ENCODE measurements at places on chromosomes 11 and 22.
A peak's percentile ranks its signal among the peaks of the same experiment; 100 is the strongest.

DNA sequence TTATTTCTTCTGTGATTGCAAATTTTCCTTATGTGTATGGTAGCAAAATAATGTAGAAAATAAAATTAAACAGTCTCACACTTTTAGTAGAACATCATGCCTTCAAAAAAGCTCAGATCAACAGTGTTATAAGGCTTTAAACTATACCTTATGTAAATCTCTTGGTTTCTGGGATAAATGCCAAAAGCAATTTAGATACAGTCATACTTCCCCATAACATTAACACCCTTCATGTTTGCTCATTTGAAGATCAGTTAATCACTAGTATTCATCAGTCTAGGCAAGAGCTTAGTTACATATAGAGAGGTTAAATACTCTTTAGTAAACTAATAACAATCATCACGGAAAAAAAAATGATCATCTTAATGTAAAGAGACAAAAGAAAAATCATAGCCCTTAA, 421.8 kb upstream of the ANO3 start:
- DNase-seq: peak; percentile 9

GRCh38 chr11:57057561-57057960, 68.8 kb downstream of the OR5AK2 start:
- no peak for DNase-seq

GRCh38 chr11:78594814-78595213, 20.1 kb upstream of the NARS2 start:
- no peak for DNase-seq

DNA sequence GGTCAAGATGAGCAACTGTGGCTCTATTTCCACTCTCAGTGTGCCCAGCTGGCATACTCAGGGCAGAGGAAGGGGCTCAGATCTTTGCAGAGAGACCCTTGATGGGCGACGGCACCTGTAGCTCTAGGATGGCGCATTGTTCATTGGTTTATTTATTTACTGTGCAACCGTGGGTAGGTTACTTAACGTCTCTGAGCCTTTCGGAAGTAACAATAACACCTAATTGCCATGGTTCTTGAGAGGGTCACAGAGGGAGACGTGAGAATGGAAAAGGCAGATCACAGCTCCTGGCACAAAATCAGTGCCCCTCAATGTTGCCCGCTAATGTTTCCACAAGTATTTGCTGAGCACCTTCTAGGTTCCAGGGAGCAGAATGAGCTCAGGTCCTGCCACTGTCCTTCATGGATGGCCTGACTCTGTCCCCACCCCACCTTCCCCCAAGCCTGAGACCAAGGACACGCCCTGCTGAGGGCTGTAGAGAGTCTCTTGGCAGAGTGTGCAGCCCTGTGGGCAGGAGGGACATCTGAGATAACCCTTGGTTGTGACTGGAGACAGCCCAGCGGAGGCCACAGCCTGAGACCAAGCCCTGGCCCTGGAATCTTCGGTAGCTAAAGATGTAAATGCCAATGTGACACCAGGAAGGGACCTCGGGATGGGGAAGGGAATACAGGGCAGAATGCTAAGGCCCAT, 780 bp upstream of the ALDH3B2 start:
- DNase-seq: no peak

DNA sequence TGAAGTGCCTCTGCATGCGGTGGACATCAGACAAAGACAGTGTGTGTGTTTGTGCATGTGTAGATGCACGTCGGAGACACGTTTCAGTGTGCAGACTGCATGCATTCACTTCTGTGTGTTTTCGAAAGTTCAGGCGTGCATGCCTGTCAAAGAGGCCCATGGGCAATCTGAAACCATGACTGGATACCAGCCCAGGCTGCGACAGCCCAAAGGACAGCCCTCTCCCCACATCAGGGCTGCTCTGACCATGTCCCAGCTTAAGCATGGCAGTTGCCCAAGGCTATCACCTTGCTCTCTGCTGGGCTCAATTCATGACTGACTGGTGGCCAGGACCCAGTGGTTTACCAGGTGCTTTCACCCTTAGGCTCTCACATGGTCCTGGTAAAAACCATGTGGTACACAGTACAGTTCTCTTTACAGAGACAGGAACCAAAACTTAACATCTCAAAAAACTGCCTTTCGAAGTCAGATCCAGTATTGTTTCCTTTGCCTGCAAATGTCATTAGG, 423.7 kb upstream of the CADM1 start:
- no peak for DNase-seq

GRCh38 chr22:36303874-36304273, 50.9 kb downstream of the APOL1 start:
- no peak for DNase-seq

- peak; percentile 48 for DNase-seq
Measured at GRCh38 chr11:63670433-63671321, 499 bp downstream of the ATL3 start.

GRCh38 chr11:88167853-88168252, 7.4 kb downstream of the RAB38 start:
- no peak for DNase-seq

GRCh38 chr11:57543593-57543992, 6.2 kb downstream of the SMTNL1 start:
- DNase-seq: no peak

- no peak for DNase-seq
Measured at GRCh38 chr22:42039271-42039670, 31.3 kb downstream of the NAGA start.

DNA sequence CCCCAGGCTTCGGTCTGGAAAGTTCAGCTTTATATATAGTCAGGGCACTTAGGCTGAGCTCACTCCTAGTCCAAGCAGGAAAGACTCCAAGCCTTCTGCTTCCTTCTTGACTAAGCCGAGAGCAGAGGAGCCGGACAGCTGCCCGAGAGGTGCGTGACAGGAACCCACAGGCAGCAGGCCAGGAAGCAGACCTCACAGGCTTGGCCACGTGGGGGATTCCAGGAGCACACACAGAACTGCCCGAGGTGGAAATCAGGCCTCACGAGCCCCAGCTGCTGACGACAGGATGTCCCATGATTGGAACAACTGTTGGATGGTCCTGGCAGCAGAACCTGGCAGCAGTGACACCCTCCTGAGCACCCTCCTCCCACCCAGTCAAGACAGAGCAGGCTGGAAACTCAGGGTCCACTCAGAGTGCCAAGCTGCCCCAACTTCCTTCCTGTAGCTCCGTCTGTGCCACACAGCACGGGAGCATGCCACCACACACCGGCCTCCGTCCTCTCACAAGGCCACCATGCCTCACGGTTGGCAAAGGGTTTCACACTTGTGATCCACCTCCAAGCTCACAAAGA, 5.4 kb downstream of the PLA2G6 start:
- DNase-seq: peak; percentile 56

GRCh38 chr11:10323793-10324170, 18.9 kb downstream of the ADM start:
- DNase-seq: no peak

DNA sequence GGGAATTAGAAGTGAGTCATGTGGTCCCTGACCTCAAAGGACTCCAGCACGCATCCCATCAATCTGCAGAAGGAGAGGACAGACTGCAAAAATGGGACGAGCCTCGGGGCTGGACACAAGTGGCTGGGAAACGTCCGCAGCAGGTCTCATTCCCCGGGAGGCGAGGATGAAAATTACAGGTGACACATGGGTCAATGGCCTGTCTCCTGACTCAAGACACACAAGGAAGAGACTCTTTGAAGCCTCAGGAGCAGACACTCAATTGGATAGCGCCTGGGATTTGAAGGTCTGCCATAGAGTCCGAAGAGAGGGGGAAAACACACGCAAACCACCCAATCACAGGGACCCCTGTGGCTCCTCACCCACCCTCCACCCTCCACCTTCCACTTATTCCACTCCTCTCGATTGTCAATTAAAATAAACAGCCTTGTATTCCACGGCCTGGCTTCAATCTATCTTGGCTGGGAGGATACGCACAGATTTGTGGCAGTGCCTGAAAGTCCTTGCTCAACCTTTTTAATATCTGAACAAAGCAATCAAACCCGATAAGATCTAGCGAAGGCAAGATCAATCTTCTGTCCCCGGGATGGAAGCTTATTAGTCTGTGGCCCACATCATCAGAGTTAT, 101.8 kb upstream of the CADM1 start:
- no peak for DNase-seq

DNA sequence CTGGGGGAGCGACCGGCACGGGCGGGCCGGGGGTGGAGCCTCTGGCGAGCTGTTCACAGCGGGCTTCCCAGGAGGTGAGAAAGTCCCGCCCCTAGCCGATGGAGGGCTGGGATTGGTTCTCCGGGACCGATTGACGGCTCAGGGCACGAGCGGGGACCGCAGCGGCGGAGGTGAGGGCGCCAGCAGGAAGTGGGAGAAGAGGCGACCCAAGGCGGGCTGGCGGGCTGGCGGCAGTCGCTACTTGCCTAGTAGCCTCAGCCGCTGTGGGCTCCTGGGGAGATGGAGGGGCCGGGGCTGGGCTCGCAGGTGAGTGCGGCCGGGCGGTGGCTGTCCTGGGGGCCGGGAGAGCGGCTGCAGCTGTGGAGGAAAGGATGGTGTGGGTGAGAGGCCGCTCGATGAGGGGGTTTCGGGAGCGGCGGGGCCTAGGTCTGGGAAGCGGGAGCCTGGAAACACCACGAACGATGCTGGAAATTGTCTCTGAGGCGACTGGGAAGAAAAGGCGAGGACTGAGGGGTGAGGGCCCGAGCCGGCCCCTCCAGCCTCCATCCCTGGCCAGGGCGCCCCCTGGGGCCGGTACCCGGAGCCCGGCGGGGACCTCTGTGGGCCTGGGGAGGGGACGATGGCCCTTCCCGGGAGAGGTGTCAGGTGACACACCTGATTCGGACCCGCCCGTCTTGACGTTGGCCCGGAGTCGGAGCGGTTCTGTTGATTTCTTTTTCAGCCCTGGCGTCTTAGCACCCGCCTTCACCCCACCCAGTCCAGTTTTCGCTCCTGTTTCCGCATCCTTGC, at the start of gene ZDHHC13:
Gene ZDHHC13, plus strand, starts transcription at position 198 of the 789 bp plus-strand sequence. Its CDS starts 82 bp downstream, at position 280.
- DNase-seq: peak; percentile 90

DNA sequence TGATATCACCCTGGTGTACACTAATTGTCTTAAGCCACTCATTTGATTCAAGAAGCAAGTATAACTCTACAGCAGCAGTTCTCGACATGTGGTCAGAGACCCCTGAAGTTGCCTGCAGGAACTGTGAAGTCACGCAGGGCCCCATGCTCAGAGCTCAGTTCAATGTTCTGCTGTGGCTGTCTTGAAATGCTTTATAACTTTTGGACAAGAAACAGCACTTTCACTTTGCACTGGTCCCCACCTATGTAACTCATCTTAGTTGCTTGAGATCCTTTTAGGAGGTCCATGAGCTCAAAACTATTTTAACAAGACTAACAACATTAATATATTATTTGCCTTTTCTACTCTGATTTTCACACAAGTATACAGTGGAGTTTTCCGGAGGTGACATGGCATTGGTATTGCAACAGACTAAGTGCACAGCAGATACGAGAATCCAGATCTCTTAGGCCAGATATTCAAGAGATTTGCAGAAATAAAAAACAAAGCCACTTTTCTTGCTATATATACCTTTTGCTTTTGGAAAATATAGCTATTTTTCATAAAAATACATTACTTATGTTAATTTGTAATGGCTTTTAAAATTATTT, 64.8 kb downstream of the PRR5L start:
- DNase-seq: no peak

DNA sequence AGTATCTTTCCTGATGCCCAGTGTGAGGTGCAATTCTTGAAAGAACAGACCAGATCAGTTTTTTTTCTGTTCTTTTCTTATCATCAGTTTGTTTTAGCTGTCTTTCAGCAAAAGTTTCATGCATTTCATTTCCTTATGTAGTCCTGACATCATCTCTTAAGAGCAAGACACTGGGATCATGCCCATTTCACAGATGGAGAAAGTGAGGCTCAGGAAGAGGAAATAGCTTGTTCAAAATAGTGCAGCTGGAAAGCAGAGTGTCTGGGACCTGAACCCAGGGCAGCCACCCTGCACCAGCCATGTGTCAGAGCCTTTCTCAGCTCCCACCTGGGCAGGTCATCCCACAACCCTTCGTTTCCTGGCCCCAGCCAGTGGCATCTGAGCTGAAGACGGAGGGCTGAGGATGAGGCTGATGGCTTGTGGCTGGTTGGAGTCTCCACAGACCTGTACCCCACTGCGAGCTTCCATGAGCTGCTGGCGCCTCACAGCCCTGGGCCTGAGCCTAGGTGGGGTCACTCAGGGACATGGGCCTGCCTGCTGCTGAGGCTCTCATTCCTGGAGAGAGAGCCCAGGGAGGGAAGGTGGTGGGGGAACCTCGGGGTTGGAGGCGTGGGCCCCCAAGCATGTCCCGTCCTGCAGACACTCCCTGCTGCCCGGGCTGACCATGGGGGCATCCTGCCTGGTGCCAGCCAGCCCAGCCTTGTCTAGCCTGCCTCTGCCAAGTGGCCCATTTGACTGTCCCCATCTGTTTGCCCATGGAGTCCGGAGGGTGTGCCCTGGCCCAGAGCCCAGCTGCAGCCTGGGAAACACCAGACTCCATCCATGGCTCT, 61.8 kb downstream of the SMIM38 start:
- no peak for DNase-seq

DNA sequence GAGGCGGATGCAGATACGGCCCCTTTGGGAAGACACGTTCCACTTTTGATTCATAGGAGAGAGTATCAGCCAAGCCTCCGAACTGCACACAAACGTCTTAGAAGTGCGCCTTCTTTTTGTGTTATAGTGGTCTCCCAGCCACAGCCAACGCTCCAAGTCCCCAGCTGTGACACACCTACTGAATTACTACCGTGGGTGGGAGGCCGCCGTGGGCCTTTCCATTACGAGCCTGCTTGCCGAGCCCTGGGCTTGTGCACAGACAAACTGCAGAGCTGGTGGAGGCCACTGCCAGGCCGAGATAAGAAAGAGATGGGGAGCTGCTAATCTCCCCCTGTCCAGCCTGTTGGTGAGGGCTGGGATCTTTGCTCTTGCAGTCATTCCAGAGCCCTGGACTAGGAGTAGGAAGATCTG, 761 bp downstream of the HMBS start:
- DNase-seq: no peak

DNA sequence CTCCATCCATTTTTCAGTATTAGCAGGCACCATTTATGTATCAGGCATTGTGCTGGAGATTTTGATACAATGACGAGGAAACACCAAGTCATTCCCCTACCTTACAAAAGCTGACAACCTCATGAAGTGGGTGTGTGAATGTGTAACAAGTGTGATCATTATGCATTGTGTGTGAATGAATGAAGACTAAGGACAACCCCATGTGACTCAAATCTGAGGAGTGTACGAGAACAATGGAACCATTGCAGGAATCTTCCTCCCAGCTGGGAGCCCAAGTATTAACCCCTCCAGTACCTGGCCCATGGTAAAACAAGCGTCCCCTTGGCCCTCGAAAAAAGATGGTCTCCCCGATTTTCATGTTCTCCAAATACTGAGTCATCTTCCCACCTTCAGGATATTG, 4.4 kb downstream of the CYB5R2 start:
- peak; percentile 91 for DNase-seq

DNA sequence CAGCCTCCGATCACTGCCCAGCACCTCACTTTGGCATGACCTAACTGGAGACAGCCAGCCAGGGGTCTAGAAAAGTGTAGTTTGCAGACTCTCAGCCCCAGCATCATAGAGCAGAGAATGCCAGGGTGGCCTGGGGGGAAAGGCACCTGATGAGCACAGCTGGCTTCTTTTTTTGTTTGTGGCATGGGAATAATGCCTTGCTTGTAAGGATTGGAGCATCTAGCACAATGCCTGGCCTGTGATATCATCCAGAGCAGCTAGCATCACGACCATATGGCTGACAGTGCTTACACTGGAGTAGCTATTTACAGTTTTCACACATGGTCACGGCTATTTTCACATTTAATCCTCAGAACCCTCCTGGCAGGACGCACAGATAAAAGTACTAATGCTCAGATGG, 594.8 kb upstream of the B3GAT1 start:
- DNase-seq: no peak

- no peak for DNase-seq
Measured at GRCh38 chr11:6541356-6541755, 44.3 kb downstream of the DNHD1 start.

Measured in COLO829 (cell line).